Stimulated activated CD4-positive, alpha-beta T cell treated with anti-CD3 and anti-CD28 coated beads, Interleukin-15, amount 100 ng/mL, for 24 hours (primary cell): ENCODE measurements at places on chromosomes 16 and 17.

DNA sequence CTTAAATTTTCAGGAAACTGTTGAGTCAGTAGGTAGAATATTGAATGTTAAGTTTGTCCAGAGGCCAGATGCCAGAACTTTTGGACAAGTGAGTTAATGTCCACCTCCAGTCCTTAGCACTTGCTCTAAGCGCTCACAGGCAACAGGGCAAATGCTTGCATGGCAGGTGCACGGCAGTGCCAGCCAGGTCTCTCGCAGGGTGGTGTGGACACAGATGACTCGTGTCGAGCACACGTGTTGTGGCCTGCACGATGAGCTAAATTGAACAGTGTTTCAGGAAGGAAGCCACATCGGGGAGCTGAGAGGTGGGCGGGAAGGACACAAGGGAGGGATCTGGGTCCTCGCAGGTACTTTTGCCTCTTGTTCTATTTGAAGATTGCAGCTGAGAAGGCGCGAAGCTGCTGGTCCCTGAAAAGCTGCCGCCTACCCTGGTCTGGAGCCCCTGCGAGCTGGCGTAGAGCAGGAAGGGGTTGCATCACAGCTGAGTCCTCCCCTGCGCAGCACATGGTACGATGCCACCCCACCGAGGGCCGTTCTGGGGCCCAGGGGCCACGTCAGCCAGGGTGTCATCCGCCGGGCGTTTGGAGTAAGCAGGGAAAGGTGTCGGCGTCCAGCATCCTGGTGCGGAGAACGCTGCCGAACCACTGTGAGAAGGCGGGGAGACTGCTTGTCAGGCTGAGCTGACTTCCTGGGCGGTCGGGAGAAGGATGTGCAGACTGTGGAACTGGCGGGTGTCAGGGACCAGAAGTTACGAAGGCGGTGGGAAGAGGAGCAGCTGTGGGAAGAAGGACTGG lies 6.3 kb downstream of the RAB40C start:
- DNase-seq: no peak

DNA sequence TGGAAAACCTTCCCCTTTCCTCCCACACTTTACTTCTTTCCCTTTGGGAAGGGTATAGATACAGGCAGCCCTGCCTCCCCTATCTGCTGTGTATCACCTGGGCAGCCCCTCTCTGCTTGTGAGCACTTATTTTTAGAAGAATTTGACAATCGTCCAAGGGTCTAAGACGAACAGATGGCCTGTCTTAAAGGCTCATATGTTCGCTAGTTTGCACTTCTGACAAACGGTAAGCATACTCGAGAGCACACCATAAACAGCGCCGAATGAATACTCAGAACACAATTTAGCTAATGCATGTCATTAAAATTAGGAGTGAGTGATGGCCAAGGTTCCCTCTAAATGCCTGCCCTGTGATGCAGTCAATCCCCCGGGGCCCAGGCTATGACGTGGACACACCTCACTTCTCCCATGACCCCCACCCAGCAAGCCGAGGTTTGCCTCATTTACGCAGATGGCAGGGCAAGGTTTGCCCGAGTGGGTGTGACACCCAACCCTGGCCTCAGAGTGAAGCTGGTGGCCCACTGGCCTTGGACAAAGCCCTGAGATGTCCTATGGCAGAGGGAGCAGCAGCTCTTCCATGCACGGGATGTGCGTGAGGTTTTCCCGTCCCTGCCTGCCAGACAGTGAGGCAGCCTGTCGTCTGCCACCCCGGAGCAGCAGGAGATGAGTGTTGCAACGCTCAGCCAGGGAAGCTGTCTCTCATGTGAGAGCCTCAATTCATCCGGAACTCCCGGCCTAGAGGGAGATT lies 125.2 kb downstream of the C16orf78 start:
- no peak for DNase-seq

GRCh38 chr16:7640334-7640733 lies 307.7 kb downstream of the RBFOX1 start:
- DNase-seq: no peak

- DNase-seq: no peak
These were observed 21.4 kb downstream of the CDH5 start for GRCh38 chr16:66387817-66388332.

DNA sequence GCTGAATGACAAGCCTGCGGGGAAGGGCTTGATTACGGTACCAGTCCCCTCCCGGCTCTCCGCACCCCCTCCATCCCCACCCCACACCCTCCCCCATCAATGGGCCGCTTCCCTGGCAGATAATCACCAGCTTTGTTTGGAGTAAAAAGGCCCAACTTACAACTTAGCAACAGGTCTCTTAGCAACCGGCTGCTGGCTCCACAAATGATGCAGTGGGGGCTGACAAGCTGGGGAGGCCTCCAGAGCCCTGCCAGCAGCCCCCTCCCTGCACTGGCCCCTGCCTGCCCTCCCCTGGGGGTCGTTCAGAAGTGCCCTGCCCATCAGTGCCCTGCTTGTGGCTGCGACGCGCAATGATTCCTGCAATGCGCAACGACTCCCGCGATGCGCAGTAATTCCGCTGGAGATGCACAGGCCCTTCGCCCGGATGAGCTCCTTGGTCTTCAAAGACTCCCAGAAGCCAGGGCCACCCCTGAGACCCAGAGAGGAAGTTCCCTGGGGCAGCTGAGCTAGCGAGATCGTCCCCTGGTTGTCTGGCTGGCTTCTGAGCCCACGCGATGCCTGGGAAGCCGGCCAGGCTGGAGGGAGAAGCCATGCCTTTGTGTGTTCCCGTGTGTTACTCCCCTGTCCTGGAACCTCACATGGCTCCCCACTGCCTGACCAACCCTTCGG lies 23.3 kb downstream of the CPNE2 start:
- no peak for DNase-seq

- DNase-seq: no peak
These were observed 170.5 kb downstream of the C16orf95 start for GRCh38 chr16:87146676-87147075.

- no peak for DNase-seq
These were observed 986 bp upstream of the ELOB start for GRCh38 chr16:2777903-2778629.

GRCh38 chr16:66881014-66881417 lies 701 bp downstream of the PDP2 start:
- peak; percentile 35 for DNase-seq

DNA sequence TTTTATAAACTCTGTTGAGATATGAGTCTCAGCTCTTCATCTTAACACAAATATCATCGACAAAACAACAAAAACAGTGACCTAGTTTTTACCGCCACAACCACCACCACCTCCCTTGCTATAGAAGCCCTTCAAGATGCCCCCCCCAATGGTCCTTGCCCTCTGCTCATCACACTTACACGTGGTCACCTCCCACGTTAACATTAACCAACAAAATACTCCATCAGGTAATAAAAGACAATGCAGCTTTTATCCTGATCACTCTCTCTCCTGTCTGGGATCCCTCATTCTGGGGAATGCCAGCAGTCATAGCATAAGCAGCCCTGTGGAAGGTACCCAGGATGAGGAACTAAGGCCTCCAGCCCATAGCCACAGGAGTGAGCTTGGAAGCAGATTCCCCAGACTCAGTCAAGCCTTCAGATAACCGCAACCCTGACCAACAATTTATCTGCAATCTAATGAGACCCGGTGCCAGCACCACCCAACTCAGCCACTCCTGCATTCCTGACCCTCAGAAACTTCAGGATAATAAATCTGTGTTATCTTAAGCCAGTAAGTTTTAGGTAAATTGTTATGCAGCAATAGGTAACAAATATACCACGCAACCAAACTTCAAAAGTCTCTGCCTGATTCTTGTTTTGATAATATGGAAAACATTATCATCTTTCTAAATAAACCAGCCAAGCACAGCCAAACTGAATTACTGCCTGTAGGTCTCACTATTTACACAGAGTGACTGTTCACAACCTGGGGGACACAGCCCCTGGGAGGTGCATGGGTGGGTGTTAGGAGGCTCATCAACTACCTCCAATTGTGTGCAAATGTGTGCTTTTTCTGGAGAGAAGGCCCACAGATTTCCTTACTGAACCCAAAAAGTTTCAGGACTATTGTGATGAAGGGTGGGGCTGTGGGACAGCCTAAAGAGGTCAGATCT lies 6.1 kb downstream of the PECAM1 start:
- DNase-seq: no peak

GRCh38 chr17:50043290-50044148 lies 12.4 kb upstream of the ITGA3 start:
- DNase-seq: no peak

- peak; percentile 52 for DNase-seq
These were observed 28.9 kb downstream of the CPSF4L start for GRCh38 chr17:73232587-73233373.

DNA sequence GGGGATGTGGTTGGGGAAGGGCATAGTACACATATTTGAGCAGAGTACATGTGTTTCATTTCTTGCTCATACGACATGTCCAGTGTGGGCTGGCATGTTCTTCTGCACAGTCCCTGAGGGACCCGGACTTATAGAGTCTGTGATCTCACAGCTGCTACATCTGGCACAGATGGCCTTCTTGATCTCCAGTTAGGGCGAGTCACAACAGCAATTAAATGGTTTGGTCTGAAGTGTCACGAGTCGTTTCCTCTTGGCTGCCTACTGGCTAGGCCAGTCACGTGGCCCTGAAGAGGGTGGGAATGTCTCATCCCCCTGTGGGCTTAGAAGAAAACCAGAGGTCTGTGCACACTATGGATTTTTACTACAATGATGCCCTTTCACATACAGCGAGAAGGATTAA lies 443.6 kb downstream of the WWOX start:
- DNase-seq: no peak

DNA sequence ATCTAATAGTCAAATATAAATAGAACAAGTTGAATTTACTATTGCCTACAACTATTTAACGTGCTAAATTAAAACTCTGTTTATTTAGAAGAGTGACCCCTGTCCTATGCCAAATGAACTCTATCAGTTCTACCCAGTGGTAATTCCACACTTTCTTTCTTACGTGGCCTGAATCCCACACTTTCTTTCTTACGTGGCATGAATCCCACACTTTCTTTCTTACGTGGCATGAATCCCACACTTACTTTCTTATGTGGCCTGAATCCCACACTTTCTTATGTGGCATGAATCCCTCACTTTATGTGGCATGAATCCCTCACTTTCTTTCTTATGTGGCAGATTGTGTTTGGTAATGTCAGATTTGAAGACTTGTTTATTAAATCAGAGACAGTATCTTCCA lies 6.2 kb downstream of the FOXK2 start:
- no peak for DNase-seq

- no peak for DNase-seq
These were observed 16.9 kb downstream of the CARHSP1 start for GRCh38 chr16:8851761-8852403.

DNA sequence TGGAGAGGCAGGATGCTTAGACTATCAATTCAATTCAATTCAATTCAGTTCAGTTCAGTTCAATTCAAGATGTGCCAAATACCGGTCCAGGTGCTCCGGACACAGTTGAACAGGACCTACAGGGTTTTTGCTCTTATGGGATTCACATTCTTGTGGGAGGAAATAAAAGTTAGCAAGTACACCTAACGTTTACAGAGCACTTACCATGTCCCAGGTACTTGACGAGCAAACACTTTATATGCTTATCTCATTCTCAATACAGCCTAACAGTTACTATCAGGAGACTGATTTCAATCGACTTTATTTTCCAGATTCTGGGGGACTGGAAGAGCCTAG lies 467 bp upstream of the GDE1 start:
- DNase-seq: no peak

- no peak for DNase-seq
These were observed 183.8 kb upstream of the COX10 start for GRCh38 chr17:13885550-13885949.

GRCh38 chr17:44804302-44805089 lies 25.6 kb downstream of the GJC1 start:
- DNase-seq: no peak

DNA sequence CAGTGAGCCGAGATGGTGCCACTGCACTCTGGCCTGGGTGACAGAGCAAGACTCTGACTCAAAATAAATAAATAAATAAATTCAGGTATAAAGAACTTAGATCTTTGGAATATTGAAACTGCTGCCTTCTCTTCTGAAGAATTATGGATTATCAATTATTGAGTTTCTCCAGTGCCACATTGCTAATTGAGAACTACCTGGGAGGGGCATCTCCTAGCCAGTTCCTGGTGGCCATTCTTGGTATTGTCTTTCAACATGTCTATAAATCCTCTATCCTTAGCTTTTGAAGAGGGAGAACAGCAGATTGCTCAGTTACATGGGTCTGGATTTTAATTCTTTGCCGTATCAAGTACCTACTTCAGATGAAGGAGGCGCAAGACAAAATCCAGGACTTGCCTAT lies 29.2 kb downstream of the CALCOCO2 start:
- no peak for DNase-seq

DNA sequence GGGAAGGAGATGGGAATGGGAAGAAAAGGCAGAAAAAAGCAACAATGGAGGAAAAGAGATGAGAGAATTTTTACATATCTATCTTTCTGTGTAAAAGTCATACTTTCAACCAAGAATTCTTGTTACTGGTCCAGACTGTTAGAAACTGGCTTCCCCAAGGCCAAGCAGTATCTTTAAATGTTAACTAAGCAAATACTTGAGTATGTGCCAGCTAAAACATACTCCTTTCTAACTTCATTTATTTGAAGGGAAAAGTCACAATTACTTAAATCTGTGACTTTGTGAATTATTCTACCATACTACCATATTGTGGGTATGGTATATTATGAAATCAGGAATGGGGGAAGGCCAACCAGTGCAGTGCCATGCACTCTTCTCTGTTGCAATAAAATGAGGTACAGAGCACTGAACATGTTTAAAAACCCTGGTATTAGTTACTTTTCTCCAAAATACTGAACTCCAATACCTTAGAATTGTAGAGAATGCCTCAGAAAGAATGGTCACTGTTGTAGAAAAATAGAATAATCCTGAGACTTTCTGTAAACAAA lies 92.3 kb upstream of the C17orf78 start:
- no peak for DNase-seq

GRCh38 chr17:29661213-29661612 lies 38.5 kb upstream of the CORO6 start:
- no peak for DNase-seq

GRCh38 chr17:68326681-68327080 lies 35.4 kb downstream of the ARSG start:
- DNase-seq: peak; percentile 32

GRCh38 chr17:80372456-80372855 lies 42.5 kb upstream of the ENDOV start:
- DNase-seq: no peak

- DNase-seq: peak; percentile 15
These were observed 215.6 kb downstream of the GRIN2A start for GRCh38 chr16:9966569-9967157.
